ENCODE measurements at places on chromosomes 5 and 9.

DNA sequence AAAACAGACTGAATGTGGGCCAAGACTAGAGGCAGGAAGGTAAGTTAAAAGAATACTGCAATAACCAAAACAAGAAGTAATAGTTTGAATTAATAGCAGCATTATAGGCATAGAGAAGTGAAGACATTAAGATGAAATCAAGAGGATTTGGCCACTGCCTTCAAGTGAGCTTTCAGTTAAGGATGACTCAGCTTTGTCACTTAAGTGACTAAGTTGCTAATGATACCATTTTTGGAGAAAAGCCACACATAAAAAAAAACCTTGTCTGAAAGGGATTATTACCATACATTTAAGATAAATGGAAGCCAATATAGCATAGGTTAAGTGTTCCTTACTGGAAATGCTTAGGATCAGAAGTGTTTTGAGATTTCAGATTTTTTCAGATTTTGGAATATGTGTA is 57.0 kb downstream of the ECPAS start:
- no peak for DNase-seq

- no peak for DNase-seq
Observed at GRCh38 chr9:33178972-33179697, 12.0 kb upstream of the B4GALT1 start.

DNA sequence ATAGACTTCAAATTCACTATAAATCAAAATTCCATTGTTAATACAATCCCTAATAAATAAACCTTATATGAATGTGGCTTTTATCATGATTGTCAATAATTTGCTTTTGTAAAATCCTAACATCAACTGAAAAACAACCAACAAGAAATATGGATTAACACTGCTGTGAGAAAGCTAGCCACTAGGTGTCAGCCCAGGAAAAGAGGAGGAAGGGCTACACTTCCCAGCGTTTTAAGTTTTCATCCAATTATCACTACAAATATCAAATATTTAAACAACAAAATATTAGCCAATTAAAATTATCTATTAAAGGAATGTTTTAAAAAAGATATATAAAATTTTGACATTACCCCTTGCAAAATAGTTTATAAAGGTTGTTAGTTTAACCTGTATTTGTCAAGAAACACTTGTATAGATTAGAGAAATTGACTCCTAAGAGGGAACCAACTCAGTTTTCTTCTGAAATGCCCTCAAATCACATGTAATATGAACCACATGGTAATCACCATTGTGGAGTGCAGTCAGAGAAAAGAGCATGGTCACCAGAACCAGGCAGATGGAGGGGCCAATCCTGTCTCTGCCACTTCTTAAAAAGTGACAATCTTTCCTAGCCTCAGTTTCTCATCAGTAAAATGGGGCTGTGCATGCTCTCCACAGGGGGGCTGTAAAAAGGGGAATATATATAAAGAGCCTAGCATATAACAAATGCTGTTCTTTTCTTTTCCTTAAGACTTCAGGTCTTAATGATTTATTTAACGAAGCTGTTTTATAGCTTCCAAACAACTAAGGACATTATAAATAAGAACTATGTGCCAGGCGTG is 188.2 kb downstream of the CRB2 start:
- DNase-seq = no peak

- no peak for DNase-seq
Observed at GRCh38 chr5:56264417-56265025, 31.4 kb upstream of the ANKRD55 start.

DNA sequence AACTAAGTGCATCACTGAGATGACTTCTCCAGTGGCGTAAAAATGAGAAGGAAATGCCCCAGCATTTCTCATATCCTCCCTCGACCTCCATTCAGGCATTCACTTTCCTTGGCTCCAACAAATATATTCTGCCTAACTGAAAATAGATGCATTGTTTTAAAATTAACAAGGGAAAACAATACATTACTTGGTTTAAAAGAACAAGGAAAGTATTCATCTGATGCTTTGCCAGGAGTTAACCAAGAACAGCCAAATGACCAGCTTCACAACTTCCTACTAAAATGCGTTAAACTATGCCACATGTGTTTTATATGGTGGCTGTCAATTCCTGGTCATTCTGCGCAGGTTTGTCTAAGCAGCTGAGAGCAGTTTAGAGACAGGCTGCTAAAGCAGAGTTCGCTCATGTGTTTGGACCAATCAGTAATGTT is 121.4 kb downstream of the GNAQ start:
- no peak for DNase-seq

GRCh38 chr5:139644646-139645429 is 3.3 kb upstream of the CXXC5 start:
- no peak for DNase-seq

- peak; percentile 47 for DNase-seq
Observed at GRCh38 chr5:95842854-95843544, 20.5 kb upstream of the GLRX start.

- DNase-seq = no peak
Observed at GRCh38 chr5:6750951-6751685, 37.9 kb downstream of the TENT4A start.

GRCh38 chr5:53406630-53407316 is 73.7 kb upstream of the FST start:
- DNase-seq = no peak

- DNase-seq = no peak
Observed at GRCh38 chr9:97703437-97704344, 6.6 kb upstream of the XPA start.

DNA sequence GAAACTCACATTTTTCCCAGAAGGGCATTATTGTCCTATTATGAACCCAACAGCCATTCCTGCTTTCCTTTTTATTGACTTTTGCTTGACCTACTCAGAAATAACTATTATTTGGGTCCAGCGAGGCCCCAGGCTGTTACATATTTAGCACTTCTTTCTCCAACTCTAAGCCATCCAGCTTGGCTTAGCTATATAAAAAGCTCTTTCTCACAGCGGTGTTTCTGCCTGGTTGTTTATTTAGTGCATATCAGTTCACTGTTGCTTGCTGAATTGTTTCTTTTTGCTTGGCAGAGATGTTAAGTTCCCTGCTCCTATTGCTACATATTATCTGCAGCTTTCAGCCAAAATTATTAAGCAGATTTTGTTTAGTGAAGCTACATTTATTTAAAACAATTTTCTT is 1156.8 kb upstream of the SEMA6A start:
- no peak for DNase-seq

DNA sequence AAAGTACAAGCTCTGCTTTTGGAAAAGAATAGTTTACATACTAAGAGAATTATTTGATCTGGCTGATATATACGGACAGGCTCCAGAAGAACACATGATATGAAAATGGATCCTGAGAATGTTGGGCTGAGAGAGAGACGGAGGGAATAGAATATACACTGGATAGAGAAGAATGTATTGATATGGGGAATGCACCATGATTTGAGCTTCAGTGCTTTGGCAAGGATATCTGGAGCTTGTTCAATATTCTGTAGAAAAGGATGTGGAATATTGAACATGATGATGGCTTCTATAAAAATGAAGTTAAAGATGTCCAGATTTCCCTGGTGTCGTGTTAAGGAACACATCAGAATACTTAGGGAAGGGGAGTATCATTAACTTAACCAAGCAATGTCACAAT is 280.5 kb upstream of the VLDLR start:
- DNase-seq = no peak

DNA sequence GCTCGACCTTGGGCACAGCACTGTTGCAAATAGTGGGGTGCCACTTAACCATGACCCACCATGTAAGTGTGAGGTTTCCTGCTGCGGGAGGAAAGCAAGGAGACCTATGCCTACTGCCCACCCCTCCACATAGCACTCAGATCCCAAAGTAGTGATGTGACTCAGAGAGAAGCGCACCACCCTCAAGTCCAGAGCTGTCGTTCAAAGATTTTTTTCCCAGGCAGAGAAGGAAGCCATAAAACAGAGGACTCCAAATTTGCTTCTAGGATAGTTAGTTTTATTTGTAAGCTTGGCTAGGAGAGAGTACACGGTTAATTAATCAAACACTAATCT is 19.3 kb downstream of the UGT3A1 start:
- DNase-seq = no peak

DNA sequence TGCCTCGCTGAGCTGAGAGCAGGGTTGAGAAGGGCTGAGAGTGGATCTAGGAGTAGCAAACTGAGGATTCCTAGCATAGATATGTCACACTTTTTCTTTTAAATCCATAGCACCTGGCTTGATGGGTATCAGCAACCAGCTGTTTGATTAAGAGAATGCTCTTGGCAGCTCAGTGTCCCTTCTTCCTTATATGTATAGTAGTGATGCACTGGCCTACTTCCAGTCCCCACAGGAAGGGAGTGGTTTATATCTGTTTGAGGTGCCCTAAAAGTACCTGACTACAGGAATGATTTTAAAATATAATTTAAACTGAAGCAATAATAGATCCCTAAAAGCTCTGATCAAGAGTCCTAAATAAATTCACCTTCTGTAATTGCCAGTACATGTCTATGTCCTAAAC is 546.8 kb upstream of the ZNF608 start:
- DNase-seq = no peak

DNA sequence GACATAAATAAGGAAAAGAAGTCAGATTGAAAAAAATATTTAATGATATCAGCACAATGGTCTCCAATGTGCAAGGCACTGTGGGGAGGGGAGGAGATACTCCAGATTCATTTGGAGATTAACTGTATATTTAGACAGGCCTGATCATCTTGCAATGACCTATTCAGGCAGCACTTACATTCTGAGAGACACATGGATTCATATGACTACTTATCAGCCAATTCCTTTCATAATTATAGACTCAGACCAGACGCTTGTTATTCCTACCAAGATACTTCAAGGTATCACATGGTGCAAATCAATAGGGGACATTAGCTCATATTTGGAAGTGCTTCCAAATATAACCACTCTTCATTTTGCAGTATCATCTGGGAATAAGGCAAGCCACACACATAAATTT is 153.5 kb upstream of the TARS1 start:
- DNase-seq = no peak

DNA sequence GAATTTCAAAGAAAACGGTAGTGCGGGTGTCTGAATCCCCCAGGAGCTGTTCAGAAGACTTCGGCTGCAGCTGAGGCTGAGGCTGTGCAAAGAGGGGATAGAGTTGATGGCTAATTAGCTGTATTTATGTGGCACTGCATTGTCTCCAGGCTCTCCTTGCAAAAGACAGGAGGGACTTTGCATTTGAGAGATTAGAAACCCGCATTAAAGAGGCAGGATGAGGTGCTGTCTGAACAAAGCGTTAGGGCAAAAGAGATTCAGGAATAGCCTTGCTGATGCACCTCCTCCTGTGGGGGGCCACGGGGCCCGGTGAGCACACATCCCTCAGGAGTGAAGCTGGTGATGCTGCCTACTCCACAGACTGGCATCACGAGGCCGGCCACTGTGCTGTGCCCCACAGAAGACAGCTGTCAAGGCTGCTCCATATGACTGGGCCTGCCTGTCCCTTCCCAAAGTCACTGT is 343.6 kb upstream of the DAP start:
- no peak for DNase-seq

DNA sequence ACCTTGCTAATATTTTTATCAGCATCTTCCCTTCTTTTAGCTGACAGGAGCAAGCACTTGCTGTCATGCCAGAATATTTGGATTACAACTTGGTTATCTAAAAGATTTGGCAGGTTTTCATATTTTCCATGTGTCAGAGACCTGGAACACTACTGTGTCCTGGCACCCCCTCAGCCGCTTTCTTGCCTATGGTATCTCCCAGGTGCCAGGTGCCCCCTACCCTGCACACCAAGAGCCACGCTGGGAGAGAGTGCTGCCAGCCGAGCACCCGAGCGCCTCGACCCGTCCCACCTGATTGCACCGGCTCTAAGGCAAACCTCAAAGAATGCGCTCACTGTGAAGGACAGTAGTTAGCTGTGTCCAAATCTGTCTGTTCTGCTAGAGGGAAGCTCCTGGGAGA is 84.8 kb downstream of the GTF3C4 start:
- DNase-seq = no peak

DNA sequence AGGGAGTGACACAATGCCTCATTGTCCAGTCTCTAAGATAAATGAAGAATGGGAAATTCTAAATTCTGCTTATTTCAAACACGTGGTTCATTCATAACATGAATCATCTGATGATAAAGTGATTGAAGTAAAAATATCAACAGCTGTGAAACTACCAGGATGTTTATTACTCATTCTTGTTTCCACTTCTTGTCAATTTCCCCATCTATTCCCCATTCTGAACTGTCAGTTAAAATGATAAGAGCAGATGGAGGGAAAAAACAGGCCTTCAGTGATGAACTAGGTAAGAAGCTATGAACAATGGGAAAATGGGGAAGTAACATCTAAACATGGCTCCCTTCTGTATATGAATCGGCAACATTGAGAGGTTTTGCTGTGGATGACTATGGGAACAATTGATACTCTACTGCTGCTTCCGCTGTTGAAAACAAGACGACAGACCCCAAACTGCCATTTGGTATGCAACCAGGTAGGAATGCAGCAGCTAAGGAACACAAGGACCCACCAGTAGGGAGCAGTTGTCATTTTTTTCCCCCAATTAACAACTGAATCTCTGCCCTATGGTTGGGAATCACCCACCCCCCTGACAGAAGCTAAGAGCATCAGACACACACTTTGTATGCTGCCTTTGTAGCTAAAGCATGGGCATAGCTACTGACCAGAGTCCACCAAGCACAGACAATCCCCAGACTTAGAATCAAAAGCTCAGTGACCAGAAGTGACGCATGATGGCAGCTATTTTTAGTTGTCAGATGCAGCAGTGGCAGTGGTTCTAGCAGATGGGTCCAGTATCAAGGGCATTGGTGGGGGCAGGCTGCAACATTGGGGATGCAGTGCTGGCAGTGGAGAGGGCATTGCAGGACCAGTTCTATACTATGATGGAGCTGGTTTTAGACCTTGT is 52.9 kb upstream of the ZNF366 start:
- no peak for DNase-seq

DNA sequence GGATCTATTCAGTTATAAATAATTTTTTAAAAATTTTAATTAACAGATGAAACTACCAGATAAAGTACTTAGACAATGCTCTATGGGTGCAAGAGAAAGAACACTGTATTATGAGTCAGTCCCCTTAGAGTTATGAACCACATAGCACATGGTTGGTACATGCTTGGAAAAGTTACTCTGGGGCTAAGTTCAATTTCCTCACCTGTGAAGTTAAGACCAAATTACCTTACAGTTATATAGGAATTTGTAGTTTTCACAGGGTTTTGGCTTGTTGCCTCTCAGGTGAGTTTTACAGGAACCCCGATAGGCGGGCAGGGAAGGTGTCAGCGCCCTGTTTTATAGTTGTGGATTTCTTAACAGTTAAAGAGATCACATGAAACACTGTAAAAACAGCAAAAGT is 1.2 kb downstream of the PANK3 start:
- no peak for DNase-seq

DNA sequence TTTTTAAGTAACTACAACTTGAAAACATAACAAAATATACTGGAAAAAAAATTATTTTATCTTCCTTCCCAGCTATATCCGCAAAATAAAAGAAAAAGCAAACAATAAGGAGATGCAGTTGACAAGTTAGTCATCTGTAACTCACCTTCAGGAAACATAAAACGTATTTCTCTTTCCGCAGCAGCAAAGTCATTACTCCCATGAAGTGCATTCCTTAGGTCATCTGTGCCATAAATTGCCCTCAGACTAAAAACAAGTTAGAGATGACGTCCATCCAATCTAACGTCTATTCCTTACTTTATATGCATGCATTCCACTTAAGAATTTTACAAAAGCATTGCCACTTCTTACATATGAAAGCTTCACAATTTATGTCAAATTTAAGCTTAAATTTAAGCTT is 10.9 kb downstream of the NME5 start:
- no peak for DNase-seq

GRCh38 chr5:28164568-28164967 is 1126.2 kb upstream of the CDH9 start:
- no peak for DNase-seq

GRCh38 chr5:14153932-14154731 is 11.0 kb downstream of the TRIO start:
- DNase-seq = no peak

Data from activated CD4-positive, alpha-beta T cell treated with anti-CD3 and anti-CD28 coated beads, Interleukin-2, amount 50 U/mL, for 4 hours (primary cell).